ENCODE measurements at places on chromosomes 7 and 10.

DNA sequence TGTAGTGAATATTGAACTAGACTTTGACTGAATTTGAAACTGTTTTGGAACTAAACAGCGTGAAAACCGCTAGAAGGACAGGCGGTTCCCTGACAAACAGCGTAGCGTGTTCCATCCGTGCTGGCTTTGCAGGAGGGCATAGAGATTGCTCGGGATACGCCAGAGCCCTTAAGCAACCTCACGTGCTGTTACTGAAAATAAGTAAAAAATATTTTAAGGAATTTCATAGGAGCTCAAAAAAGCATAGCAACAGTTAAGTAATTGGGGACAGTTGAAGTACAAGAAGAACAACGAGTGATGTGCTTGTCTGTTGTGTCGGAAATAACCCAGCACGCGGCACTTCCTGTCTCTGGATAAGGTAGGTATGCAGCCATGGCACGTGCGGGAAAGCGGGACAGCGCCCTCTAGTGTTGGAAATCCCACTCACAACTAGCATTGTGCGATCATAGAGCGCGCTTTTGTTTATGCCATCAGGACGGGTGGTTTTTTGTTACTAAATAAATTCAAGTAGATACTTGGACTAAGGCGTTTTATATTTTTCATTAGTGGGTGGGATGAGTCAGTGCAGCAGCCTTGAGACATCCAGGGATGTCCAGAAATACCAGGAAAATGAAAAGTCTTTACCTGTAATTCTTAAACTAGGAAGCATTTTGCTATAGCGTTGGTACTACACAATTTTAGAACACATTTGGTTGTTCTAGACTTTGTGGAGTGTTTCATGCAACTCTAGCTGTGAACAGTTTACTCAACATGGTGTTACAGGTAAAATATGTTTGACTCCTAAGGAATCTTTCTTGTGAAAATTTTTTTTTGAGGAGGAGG lies 50.4 kb downstream of the DNAJB6 start:
- DNase-seq: peak; percentile 31

GRCh38 chr10:99617696-99618095 lies 2.5 kb downstream of the SLC25A28 start:
- DNase-seq: no peak

DNA sequence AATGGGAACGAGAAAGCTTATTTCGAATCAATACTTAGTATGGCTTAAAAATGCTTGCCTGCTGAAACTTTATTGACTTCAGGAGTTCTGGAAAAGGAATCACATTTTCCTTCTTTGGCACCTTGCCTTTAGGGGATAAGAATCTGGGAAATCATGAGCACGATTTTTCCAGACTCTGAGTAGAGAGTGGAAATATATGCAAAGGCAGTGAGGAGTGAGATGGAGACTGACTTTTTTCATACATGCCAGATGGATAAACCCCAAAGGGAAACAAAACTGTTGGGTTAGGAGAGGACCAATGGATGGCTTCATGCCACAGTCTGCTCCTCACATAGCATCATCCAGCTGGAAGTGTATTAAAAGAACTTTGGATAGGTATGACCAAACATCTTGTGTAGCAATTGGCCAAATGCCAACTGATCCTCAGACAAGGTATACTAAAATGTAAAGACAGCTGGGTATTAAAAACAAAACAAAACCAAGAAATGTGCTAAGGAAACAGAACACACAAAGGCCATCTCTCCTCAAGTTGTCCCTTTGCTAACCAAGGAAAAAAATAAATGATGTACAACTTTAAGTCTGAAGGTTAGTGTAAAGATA lies 1.7 kb downstream of the COL28A1 start:
- no peak for DNase-seq

DNA sequence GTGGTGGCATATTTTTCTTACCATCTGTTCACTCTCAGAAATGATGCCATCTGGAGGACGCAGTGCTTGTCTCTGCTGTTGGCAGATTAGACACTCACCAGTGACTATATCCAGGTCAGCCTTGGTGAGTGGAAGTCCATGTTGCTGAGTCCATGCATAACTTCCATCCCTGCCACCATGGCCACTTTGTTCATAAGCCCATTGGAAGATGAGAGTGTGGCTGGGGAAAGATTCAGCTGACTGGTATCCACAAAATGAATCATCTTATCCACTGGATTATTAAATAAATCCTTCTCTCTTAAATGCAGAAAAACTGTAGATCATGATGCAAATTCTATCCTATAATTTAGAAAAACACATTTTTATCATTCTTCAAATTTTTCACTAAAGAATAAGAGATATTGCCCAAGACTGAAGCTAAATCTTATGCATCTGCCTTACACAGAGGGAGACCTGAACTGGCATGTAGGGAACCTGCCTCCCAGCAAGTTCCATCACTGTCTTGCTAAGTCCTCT lies 726.9 kb downstream of the TNS3 start:
- DNase-seq: peak; percentile 7

DNA sequence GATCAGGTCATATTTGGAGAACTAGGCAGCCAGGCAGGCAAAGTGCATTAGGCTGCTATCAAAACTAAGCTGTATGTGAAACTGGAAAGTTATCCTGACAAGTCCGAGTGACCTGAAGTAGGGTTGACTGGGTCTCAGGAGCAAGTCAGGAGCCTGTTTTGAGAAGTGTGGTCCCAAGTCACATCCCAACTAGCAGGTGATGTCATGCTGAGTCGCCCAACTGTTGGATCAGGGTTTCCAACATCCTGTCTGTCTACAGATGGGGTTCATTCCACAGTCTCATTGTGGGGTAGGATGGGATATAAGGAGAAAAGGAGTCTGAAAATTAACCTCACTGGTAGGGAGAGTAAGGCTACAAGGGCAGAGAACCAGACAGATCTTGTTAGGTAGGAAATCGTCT lies 27.0 kb downstream of the SLC26A4 start:
- DNase-seq: no peak

All from cerebellum (tissue), 4 donors.